Stimulated activated CD4-positive, alpha-beta T cell treated with anti-CD3 and anti-CD28 coated beads, Interleukin-15, amount 100 ng/mL, for 24 hours (primary cell): ENCODE measurements at places on chromosomes 2 and 18.

DNA sequence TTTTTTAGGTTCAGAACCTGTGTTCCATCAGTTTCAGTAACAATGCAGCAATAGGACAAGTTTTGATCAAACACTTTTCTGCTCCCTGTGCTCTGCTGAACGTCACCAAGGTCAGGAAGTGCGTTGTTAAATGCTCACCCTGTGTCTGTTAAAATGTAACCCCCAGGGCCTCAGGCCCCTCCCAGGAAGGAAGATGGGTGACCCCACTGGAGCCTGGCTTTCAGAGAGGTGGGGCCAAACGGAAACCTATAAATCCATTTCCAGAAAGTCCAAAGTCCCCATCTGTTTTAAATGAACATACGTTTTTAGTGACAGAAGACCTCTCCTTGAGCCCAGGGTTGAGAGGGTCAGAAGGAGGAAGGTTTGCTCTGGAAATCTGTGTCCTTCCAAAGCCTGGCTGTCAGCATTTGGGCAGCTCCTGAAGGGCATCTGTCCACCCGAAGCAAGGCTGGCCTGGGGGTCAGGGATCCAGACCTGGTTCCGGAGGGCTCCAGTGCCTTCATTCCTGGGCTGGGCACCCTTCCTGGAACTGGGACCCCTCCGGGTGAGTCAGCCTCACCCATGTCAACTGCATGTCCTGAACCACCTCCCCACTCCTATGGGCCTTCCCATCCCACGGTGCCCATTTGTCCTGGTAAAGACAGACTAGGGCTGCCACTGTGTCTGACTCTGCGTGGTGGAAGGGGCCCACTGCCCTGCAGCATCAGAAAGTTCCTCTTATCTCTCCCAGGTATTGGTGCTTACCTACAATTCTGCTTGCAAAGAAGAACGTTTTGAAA is 117.4 kb upstream of the COPS8 start:
- no peak for DNase-seq

- no peak for DNase-seq
Measured at GRCh38 chr2:153870308-153870707, 1.4 kb upstream of the GALNT13 start.

- DNase-seq, result no peak
Measured at GRCh38 chr18:68147728-68148127, 567.2 kb downstream of the TMX3 start.

DNA sequence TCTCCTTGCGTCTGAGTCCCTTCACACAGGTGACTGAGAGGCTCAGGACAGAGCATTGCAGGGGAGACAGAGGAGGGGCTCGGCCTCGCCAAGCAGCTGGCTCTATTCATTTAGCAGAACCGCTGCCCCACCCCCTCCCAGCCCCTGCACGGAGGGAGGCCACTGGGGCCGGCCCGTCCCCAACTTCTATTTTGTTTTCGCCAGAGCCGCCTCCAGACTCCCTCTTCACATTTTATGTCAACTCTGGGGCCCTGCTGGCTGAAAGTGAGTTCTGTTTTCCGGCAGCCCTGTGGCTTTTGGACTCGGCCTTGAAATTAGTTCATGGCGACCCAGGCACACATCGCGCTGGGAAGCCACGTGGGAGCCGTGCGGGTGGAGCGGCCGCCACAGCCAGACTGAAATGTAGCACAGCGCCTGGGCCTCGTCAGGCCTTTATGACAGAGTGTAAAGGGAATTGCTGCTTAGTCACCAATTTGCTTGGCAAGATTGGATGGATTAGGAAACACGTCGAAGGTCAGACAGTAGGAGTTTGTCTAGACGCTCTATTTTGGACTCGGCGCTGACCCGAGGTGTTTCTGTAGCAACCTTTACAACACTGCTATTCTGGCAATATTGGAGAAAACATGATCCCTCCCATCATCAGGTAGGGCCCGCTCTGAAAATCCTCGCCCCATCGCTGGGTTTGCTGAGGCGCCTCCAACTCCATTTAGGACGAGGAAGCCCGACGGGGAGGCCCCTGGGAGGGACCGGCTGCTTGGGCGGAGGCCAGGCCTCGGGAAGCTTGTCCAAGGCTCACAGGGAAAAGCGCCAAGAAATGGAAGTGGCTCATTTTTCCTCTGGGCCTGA is 90.7 kb upstream of the CTDP1 start:
- DNase-seq, result no peak

DNA sequence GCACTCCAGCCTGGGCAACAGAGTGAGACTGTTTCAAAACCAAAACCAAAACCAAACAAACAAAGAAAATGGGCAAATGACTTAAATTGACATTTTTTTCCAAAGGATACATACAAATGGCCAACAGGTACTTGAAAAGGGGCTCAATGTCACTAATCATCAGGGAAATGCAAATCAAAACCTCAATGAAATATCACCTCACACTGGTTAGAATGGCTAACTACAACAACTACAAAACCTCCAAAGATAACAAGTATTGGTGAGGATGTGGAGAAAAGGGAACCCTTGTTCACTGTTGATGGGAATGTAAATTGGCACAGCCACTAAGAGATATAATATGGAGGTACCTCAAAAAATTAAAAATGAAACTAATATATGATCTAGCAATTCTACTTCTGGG is 213.2 kb upstream of the HS6ST1 start:
- no peak for DNase-seq

- DNase-seq, result no peak
Measured at GRCh38 chr18:68693091-68693815, 21.7 kb downstream of the TMX3 start.

- no peak for DNase-seq
Measured at GRCh38 chr18:9994026-9994570, 80.3 kb downstream of the VAPA start.

GRCh38 chr2:64478502-64479230 is 24.7 kb downstream of the LGALSL start:
- DNase-seq, result peak; percentile 28

DNA sequence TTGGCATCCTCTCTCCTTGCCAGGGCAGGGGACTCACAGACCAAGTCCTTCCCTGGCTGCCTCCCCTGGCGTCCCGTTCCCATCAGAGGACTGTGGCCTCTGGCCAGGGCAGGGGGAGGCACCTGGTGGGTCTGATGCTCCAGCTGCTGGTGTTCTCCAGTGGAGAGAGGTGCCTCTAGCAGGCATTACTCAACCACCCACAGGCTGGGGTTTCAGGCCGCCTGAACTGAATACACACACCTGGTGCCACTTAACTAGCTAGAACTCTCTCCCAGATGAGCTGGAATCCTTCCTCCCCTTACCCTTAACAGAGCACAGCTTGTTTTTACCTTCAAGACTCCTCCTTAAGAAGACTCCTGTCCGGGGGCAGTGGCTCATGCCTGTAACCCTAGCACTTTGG is 37.7 kb upstream of the CNGA3 start:
- no peak for DNase-seq

DNA sequence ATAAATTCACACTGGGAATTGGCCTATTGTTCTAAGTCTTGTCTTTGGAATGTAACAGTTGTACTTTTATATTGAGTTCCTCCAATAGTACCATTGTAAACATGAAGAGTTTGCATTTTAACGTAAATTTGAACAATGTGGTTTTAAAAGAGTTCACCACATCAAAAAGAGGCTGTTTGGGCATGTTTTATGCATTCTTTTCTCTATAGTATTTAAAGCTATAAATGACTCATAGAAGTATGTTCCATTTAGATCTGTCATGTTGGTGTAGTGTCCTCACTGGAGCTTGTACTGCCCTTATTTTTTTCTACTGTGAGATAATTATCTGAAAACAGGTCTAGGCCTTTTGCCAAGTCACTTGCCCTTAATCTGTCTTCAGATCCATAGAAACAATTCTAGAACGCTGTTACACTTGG is 141.9 kb downstream of the RHBDD1 start:
- no peak for DNase-seq

DNA sequence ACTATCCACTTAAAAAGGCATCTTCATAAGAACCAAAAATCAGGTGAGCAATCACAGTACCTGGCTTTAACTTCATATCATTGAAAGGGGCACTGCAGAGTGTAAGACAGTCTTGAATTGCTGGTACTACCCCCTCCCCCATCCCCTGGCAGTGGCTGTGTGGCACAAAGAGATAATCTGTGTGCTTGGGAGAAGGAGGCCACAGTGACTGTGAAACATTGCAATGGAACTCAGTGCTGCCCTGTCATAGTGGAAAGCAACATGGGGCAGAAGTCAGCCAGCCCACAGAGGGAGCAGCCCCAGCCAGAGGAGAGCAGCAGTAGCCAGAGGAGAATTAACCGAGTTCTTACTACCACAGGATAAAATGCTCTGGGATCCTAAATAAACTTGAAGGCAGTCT is 45.3 kb upstream of the UGP2 start:
- no peak for DNase-seq

DNA sequence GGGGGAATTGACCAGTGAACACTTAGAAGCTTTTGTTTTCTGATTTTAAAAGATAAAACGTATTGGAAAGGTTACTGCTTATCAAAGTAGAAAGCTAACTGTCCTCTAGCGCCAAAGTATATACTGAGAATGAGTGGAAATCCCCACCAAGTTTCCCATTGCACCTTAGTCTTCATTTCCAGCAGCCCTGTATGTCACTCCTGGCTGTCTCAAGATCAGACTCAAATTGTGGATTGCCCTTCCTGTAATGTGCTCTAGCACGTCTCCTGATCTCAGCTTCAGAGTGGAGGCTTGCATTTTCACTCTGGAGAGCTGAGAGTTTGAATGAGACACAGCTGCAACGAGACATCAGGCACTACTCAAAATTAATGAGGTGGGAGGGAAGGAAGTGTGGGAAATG is 26.6 kb downstream of the MFF start:
- DNase-seq, result no peak

DNA sequence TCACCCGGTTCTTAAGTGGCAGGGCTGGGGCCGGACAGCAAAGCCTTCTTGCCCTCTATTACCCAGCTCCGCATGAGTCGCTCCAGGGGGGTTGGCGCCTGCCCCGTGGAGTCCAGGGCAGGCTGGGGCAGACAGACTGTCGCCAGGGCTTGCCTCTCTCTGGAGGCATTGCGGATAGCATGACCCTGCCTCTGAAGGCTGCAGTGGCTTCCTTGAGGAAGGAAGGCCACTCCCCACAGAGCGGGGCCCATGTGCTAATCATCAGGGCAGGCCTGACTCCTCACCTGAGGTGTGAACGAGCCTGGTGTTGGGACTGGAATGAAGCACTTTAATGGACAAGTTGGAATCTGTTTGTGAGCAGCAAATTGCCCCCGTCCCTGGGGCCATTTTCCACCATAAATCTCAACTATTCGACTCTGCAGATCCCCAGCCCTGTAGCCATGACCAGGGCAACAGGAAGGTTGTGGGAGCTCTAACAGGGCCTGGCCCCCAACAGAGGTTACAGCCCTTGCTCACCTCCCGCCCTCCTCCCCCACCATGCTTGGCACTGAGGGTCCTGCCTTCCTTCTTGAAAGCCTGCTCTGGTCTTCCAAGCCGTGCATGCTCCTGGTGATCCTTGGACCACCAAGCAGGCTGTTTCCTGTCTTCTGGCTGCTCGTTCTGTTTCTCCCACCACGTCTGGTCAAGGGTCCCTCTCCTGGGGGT is 144.9 kb upstream of the HAAO start:
- no peak for DNase-seq

DNA sequence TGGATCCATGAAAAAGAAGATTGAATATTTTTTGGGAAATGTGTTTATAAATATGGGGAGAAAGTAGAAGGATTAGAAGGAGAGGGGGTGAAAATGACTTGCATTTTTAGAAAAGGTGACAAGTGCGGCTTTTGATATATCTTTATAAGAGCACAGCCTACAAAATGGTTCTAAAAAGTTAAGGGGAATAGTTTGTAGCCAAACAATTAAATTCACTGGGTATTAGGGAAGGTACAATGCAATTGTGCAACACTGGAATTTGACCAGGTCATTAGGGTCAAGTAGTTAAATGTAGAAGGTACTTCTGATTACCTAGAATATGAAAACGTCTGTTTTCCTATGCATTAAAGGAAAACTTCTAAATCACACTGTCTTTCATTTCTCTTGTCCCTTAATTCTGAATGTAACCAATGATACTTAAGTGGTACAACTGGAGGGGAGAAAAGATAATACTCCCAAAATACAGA is 44.5 kb upstream of the SERTAD2 start:
- DNase-seq, result no peak

DNA sequence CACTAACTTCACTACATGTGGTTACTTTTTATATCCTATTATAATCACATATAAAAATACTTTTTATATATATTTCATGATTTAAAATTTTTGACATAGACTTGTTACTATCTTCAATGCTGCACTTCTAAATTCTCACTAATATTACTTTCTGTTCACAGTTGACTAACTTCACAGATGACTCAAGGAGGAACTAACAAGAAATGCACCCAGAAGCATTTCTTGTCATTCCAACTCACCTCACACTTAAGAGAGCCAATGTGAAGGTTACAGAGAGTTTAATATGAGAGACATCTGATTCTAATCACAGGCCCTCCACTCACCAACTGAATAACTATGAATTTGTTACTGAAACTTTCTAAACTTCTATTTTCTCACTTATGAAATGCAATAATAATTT is 399.8 kb upstream of the SLC8A1 start:
- no peak for DNase-seq

GRCh38 chr2:10042301-10043161 is 819 bp upstream of the KLF11 start:
- peak; percentile 45 for DNase-seq

DNA sequence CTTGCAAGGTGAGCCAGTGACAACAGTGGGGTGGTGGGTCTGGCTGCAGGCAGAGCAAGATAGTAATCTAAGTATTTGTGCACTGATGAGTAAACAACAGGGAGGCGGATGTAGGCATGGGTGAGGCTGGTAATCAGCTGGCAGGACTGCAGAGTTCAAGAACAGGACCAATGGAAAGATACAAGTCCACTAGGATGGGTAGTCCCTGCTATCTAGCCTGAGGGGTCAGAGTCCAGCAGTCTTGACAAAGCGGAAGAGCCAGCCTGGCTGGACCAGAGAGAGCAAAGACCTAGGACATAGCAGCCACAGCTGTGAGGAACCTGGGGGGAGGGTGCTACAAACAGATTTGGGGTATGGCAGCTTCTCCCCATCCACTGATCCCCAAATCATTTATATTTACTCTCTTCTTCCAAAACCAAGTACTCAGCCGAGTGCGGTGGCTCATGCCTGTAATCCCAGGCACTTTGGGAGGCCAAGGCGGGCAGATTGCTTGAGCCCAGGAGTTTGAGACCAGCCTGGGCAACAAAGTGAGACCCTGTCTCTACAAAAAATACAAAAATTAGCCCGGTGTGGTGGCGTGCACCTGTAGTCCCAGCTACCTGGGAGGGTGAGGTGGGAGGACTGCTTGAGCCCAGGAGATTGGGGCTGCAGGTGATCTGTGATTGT is 25.9 kb downstream of the VIL1 start:
- DNase-seq, result no peak

- DNase-seq, result peak; percentile 26
Measured at GRCh38 chr2:207164006-207164831, 1.5 kb downstream of the KLF7 start.
